ENCODE measurements at places on chromosomes 4 and X.
A peak's percentile ranks its signal among the peaks of the same experiment; 100 is the strongest.

GRCh38 chr4:29770627-29771026 lies 949.5 kb upstream of the PCDH7 start:
- no peak for ATAC-seq

DNA sequence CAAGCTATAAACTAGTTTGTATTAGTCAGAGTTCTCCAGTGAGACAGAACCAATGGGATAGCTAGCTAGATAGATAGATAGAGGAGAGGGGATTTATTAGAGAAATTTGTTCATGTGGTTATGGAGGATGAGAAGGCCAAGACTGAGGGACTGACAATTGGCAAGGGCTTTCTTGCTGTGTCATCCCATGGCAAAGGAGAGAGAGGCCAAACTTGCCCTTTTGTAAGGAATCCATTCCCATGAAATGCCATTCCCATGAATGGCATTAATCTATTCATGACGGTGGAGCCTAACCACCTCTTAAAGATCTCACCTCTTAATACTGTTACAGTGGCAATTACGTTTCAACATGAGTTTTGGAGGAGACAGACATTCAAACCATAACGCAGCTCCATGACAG lies 58.1 kb downstream of the LINC00632 start:
- ATAC-seq: no peak

DNA sequence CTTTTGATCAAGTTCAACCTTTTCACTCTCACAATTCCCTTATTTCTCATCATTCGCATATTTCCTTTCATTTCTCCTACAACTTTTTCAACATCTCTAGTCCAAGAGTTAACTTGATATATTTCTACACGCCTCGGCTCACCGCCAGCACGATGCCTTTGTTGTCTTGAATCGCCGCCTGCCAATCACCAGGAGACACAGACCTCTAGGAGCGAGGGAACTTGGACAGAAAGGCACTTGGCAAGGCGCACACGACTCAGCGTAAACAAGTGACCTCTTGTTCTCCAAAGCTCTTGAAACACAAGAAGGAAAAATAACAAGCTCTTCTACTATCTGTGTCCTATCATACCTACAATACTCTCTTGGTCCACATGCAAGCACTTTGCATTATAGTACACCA lies 27.1 kb upstream of the RBMX start:
- ATAC-seq: no peak

DNA sequence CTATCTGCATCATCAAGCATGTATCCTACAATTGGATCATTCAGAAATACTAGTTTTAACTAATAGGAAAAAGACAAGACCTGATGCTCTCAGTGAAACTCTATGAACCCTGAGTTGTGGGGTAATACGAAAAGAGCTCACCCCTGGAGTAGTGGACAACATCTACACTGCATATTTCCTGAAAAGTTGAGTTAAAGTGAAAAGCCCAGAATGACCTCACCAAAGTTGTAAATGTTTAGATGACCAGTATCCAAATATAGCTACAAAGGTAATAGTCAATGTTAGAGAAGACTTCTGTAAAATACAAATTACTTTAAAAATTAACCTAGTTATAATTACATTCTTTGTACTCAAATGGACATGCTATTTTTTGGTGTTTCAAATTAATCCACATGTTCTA lies 52.8 kb upstream of the SRPX start:
- no peak for ATAC-seq

- ATAC-seq: no peak
These were observed 108.7 kb upstream of the JADE1 start for GRCh38 chr4:128700659-128701350.

DNA sequence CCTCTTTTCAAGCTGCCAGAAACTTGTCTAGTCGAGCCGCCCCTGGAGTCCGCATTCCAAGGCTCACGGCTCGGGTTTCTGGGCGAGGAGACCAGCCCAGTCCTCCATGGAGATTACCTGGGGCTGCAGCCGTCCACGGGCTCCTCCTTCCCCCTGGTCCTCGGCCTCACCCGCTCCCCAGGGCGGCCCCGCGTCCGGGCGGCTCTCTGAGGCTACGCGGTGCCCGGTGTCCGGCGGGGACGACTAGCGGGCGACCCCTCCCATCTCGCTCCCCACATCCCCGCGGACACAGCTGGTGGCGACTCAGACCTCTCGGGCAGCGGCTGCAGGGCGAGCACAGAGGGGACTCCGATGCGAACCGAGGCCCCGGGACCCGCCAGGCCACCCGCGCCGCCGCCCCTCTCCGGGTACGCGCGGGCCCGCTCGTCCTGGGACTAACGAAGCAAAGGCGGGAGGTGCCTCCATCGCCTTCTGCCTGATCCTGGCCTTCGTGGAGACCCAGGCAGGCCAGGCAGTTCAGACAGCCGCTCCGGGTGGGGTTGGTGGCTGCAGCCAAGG lies 159.4 kb downstream of the TRAM1L1 start:
- no peak for ATAC-seq

DNA sequence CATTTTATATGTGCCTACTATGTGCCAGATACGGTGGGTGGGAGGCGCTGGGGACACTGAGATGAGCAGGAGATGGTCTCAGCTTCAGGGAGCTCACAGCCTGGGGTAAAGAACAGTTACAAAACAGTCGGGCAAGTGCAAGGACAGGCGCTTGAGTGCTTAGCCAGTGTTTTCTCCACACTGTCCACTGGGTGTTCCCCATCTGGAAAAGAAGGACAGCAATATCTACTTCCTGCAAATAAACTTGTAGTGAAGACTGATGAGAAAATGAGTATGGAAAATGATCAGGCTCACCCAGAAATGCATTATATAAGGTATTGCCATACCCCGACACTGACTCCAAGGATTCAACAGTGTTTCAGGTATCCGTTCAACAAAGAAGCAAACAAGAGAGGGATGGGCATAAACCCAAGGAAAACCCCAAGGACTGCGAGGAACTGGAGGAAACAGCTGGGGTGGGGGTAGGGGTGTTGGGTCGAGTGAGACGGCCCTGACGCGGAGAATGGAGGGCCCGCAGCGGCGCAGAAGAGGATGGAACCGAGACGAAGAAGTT lies 835 bp downstream of the TMEM185A start:
- peak; percentile 38 for ATAC-seq

DNA sequence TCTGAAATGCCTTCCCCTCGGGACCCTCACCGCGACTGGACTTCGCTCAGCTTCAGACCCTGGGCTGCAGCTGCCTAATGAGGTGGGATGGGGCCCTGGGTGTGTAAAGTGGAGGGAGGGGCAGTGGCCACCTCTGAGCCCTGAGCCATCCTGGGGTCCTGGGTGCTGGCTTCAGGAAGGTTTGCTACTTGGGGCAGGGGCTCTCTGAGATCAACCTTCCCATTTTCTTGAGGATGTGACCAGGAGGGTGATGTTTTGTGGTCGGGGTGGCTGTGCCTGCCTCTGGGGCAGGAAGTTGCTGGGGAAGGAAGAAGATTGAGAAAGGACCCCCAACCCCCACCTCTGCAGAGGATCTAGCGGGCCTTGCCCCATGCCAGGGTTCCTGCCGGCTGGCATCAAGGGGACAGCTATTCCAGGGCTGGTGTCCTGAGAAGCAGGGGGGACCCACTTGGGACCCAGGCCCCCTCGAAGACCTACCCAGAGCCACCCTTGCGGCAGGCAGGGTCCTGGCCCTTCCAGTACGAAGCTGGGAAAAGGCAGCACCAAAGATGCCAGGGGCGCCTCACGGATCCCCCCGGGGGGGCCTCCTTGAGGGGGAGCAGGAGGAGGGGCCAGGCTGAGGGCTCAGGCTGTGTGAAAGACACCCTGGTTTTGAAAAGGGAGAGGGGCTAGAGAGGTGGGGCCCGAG lies 6.5 kb downstream of the SH3BP2 start:
- ATAC-seq: no peak

DNA sequence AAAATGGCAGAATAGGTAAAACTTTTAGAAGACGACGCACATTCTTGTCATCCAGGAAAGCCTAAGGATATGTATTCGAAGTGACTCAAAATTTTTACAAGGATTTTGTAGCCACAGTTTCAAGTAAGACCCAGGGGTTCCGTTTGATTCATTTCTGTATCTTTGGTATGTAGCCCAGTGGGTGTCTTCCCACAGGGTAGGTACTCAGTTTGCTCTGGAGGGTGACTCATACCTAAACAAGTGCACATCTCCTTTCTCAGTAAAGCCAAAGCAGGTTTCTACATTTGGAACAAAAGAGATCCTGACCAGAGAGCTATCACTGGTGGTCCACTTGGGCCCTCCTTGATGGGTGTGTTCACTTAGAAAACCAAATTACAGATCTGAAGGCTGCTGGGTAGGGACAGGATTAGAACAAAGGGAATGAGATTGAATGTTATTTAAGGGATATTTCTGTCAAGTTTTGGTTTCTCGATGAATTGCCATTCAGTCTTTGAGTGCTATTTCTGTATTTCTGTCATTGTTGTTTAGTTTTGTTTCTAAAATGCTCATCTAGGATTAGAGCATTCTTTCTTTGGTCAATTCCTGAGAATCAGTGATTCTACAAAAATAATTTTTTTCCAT lies 56.1 kb downstream of the PLS3 start:
- ATAC-seq: peak; percentile 58

DNA sequence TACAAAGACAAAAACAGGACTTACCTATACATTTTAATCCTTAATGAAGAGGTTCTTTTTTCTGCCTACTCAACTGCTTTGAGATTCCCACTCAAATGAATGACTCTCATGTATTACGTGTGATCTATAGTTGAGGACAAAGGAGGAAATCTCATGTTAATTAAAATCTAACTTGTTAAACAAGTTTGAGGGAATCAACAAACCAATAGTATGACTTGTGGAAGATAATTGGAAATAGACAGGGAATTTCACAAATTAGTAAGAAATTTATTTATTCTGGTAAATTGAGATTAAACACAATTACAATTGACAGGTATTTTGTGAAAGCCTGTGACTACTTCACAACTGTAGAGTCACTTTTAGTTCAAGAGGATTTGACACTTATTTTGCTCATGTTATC lies at the start of gene TMPRSS11D:
TMPRSS11D (minus strand) TSS at position 101 of the 400 bp plus-strand sequence; CDS start at position 32, 69 bp downstream.
- peak; percentile 49 for ATAC-seq

GRCh38 chr4:138235419-138235952 lies 6.7 kb downstream of the SLC7A11 start:
- peak; percentile 85 for ATAC-seq

DNA sequence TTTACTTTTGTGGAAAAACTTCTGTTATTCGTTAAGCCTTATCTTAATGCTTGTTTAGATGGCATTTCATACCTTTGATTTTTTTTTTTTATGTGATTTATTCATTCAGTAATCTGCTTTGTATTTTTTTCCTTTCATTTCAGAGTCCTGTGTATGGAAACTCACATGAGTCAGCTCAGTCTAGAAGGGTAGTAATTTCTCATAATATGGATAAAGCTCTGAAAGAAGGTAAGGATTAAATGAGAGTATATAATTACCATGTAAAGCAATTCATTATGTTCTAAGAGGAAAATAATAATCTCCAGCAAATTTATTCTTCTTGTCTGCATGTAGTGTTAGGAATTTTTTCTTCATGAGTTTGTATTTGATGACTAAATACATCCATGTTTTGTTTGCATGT lies 37.8 kb downstream of the SNX25 start:
- ATAC-seq: no peak

- ATAC-seq: no peak
These were observed 619.5 kb upstream of the SMIM31 start for GRCh38 chr4:164134388-164134787.

GRCh38 chr4:30385650-30386049 lies 334.5 kb upstream of the PCDH7 start:
- peak; percentile 54 for ATAC-seq

- ATAC-seq: no peak
These were observed 146.8 kb downstream of the KLHL4 start for GRCh38 chrX:87664381-87664780.

DNA sequence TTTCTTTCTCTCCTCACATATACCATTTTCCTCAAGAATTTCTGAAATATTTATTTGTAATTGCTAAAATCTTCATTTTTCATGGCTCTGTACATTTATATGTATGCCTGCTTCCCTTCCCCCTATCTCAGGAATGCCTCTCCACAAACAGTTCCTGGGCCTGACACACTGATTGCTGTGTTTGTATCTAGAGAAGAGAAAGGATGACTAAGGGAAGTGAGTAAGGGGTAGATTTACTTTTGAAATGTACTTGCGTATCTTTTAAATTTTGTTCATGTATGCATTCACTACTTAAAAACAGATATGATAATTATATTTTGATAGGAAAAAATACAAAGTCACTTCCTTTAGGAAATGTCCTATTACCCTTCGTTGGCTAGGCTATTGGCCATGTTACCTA lies 790.8 kb downstream of the PCDH18 start:
- ATAC-seq: no peak

DNA sequence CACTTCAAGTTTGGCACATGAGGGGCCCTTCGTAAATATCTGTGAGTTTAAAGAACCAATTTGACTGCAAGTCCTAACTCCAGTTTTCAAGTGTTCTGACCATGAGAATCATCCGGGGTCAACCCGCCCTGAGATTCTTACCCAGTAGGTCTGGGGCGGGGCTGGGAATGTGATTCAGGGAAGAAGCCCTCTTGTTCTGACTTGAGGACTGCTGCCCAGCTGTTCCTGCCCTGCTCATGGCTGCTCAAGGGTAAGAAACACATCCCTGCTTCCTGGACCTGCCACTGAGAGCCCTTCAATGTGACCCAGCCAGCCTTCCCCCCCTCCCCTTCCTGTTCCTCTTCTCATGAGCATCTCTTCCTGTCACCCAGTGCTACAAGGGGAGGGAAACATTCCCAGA lies 92.7 kb upstream of the PGRMC2 start:
- peak; percentile 53 for ATAC-seq
